ENCODE measurements at places on chromosomes 3 and 15.

GRCh38 chr3:13665582-13666226 lies 116.8 kb downstream of the FBLN2 start:
- no peak for DNase-seq

- no peak for DNase-seq
Measured at GRCh38 chr15:93233710-93234109, 144.7 kb upstream of the RGMA start.

- DNase-seq = no peak
Measured at GRCh38 chr3:43699864-43700263, 9.1 kb downstream of the ABHD5 start.

- DNase-seq = no peak
Measured at GRCh38 chr15:72005483-72005882, 112.5 kb downstream of the MYO9A start.

- no peak for DNase-seq
Measured at GRCh38 chr3:50453907-50454306, 49.5 kb downstream of the CACNA2D2 start.

- DNase-seq = no peak
Measured at GRCh38 chr3:127115691-127116351, 77.1 kb upstream of the PRR23E start.

DNA sequence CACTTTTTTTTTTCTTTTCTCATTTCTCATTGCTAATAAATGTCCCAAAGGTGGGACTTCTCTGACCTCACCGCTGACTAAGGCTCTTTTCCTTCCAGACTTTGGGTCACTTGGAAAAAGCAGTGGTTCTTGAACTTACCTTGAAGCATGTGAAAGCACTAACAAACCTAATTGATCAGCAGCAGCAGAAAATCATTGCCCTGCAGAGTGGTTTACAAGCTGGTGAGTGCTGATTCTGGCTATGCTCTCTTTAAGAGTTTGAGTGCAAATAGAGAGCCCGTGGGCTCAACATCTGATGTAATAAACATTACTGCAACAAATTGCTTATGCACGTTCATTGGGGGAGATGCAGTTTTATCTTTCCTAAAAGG lies 2.0 kb downstream of the BHLHE40 start:
- DNase-seq = no peak

DNA sequence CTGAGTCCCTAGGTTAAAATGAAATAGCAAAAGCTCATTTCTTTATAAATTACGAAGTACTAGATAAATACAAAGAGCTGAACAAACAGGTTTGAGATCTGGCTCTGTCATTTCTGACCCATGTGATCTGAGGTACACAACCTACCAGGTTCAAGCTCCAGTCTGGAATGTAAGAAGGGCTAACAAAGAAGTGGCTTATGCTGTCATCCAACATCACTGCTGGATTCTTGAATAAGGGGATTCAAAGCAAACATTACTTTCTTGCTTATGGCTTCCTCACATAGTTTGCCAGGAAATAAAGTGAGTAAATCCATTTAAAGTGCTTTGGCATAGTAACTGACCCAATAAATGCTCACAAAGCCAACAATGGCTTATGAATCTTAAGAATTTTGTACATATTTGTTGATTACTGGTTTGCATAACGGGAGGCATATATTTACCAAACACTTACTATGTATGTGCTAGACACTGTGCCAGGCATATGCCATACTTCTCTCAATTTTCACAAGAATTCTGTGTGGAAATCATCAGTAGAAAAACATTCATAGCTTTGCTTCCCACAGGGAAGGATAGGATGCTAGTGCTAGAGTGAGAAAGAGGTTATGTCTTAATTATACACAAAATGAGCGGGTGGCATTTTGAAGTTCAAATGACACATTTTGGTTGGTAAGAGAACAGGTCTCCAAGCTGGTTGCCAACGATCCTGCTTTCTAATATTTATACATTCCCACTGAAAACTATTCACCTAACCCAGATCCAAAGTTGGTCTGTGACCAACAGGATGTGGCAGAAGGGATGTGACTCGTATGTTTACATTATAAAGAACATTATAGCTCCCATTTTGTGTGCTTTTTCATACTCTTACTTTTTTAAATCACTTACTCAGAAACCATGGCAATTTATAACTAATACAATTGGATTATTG lies 38.7 kb upstream of the CSPG5 start:
- no peak for DNase-seq

DNA sequence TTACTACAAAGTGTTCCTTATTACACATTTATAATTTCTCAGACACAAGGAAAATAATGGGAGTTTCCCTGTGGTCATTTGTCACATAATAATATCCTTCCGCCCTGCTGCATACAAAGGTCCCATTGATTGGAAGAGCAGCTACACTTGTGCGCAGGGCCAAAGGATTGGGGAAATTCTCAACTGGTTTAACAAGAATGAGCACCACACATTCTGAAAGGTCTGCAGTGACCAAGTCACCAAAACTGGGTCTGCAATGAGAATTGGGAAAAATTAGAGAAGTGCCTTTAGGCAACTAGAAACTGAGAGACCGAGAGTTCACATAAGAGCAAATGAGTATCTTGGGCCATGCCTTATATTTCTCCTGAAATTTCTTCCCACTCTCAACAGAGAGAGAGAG lies 98.2 kb upstream of the NR2F2 start:
- no peak for DNase-seq

DNA sequence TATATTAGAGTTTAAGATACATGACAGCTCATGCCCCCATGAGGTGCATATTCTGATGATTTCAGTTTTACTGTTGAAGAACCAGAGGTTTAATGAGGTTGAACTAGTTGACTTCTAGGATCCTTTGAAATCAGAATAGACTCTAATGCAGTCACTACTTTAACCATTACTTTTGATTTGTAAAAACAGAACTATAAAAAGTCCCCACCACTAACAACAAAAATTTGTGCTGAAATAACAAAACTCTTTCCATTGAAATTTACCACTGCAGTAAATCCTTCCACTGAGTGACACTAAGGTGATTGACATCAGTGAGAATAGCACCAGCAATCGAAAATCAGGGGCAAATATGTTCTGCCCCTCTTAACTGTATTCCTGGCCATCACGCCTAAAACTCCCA lies 214.1 kb downstream of the SHQ1 start:
- DNase-seq = no peak

DNA sequence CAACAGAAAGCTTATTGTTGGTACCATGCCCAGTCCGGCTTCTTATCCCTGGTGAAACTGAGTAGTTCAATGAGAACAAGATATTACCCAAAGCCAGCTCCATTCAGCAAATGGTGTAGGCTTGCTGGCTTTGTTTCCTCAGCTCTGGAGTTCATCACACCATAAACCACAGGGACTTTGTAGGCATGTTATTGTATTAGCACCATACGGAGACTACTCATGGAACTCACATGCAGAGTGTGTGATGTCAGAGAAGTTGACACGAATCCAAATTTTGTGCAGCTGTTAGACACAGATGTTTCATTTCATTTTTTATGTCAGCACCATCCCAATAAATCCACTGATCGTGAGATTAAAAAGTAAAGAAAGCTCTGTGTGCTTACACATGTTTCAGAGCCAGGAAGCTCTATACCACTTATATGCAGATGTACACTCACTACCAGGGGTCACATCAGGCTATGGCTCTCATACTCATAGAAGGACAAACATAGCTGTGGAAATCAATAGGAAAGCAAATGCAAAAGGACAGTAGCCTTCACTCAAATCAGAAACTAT lies 63.4 kb upstream of the LEKR1 start:
- DNase-seq = no peak

DNA sequence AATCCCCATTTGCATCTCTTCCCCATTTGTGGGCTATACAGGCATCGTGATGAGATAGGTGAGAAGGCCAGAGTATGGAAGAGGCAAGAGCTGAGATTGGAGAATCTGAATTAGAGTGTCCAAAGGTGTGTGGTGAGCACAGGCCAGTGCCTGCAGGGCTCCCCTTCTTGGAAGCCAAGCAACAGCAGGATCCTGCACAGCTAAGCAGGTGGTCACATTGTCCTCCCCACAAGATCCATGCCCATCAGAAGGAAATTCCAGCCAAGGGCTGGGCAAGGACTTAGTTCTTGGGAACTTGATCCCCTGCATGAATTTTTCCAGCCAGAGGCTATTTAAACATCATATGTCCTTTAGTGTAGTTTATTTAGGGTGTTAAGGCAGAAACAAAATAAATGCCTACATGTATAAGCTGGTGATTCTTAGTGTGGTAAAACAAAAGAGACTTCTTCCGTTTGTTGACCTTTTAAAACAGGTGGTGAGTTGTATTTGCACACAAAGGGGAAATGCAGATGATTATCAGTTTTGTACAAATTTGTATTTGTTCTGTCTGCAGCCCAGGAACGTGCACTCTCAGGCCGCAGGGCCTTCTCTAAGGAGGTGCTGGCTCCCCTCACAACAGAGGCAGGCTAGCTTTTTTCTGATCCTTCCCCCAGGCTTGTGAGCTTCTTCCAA lies 110.2 kb downstream of the PLCL2 start:
- no peak for DNase-seq

DNA sequence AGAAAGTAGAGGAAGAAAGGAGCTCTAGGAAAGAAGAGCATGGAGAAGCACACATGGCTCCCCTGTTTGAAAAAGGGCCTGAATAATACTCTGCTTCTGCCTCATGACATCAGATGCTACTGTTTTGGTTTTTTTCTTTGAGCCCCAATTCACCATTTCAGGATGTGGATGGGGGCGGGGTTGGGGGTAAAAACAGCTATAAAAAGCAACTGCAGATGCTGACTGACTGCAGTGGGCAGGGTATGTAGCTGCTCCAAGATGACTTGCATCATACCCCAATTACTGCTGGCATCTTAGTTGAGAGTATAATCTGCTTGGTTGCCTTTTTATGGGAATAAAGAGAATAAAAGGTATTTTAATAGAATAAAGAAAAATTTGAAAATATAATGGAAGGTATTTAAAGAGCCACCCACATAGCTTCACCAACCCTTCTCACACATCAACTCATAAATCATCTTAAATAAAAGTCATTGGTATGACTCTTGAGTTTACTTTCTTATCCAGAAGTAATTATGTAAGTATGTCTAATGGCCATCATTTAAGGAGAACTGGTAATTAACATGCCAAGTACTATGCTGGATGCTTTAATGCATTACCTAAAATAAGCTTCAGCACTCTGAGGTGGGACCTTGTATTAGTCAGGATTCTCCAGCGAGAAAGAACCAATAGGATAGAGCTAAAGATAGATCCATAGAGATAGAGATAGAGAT lies 36.4 kb upstream of the TMEM45A start:
- no peak for DNase-seq

- DNase-seq = no peak
Measured at GRCh38 chr15:73344056-73344455, 24.7 kb downstream of the HCN4 start.

DNA sequence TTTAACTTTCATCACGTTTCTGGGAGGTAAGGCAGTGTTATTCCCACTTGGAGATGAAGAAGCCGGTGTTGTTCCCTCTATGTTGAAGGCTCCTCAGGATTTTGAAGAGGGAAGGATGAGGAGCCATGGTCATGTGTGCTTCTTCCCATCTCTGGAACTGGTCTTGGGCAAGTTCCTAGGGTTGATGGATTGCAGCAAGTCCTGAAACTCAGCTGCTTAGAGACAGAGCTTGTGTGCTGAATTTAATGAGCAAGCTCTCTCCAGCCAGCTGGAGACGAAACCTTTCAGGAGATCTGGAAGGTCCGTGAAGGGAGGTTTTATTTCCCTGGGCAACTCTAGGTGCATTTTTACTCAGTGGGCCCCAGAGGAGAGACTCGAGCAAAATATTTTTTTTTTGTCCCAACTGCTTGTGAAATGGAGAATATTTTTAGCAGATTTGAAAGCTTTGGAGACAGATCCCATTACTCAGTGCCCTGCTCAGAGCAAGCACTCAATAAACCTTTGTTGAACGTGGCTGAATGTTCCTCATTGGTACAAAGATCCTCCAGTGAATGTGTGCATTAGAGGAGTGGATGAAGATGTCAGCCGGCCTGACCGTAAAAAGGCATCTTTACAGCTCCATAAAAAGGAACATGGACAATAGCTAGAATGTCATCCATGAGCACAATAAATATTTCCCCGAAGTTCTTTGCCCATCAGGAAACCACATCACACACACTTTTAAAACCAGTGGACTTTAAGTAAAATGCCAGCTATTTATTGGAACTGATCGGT lies 55.6 kb upstream of the RGMA start:
- peak; percentile 31 for DNase-seq

DNA sequence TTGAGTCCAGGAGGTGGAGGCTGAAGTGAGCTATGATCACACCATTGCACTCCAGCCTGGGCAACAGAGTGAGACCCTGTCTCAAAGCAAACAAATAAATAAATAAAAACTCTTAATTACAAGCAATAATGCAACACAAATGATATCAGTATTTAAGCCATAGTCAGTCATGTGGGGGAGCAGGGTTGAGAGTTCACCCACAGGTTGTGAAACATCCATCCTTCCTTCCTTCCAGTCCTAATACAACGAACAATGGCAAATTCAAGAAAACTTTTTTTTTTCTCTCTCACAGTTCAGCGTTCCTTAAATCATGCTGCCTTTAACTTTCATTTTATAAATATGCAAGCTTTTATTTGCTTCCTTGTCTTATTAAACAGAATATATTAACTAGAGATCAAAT lies 24.1 kb downstream of the ZNF592 start:
- no peak for DNase-seq

GRCh38 chr15:26670116-26670515 lies 102.8 kb downstream of the GABRB3 start:
- no peak for DNase-seq

DNA sequence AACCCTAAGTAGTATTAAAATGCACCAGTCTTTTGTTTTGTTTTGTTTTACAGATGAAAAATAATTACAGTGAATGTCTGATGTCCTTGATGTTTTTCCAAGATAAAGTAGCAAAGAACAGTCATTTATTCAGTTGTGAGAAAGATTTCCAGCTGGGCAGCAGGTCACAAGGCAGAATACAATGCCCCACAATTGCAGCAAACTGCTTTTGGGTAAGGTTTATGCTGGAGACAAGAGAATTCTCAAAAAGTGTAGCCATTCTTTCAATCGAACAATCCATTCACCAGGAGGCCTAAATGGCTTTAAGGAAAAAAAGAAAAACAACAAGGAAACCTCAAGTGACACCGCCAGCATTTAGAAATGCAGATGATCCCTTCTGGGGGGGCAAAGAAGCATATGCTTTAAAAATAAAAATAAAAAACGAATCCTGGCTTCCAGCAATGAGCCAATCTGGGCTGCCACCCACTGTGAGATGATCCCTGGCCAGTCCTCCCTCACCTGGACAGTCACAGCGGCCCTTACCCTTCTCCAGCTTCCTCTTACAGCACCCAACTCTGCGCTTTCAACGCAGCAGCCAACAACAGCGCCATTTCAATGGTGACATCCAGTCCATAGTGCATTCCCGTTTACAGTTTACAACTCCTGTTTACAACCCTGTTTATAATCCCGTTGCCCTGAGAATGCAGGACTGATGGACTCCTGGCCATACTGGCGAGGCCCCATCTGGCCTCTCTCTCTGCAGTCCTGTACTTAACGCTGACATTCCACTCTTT lies 25.7 kb upstream of the WNT5A start:
- DNase-seq = no peak

DNA sequence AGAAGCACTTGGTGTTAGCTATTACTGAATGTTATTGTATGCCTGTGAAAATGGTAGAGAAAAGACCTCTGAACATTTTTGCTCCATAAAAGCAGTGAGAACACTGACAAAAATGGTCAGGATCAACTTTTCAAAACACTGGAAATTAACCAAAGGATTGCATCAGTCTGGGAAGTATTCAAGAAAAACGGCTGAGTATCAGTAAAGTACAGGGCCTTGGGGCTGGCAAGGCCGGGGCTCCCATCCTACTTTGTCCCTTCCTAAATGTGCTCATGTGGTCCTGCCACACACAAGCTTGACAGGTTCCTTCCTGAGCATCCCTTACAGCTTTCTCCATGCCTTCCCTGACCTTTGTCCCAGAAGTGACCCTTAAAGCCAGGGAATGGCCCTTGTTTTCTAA lies 84.0 kb downstream of the CFAP20DC start:
- no peak for DNase-seq

Measured in hippocampal formation (tissue), 2 donors.